ENCODE measurements at places on chromosomes 5 and 9. TPM values are rescaled to one million over a fixed set of nuclear protein-coding genes. Genes with fewer than 3 reads are reported as not detected.
A peak's percentile ranks its signal among the peaks of the same experiment; 100 is the strongest.

DNA sequence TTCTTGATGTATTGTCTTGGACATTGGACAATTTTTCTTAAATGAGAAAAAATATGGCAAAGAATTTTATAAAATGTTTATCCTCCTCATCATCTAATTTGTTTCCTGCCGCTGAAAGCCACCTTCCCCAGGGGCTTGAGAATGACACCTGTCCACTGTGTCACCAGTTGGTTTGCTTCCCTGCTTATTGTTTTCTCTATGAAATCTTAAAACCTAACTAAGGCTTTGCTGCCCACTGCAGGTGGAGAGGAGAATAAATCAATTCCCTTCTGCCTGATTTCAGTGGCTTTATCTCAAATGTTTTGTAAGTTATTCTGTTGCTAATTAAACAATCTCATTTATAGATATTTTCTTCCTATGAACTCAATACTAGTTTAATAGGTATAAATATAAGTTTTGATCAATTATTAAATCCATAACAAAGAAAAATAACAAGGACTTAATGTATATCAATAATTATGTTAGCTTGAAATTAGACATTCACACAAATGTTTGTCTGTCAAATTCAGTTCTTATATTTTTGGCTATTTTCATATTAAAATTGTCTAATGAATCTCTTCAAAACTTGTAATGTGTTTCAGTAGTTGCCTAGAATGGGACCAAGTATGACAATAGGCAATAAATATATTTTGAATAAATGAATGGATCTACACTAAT is 822.5 kb downstream of the PTPRD start:
- no peaks in the 10 kb centered on the region for H3K36me3 ChIP-seq
- no peaks in the 10 kb centered on the region for H3K27me3 ChIP-seq
- DNase-seq, result no peak
- no peak overlapping the region for H3K4me3 ChIP-seq
- no peaks in the 10 kb centered on the region for H3K4me1 ChIP-seq
- no peak overlapping the region for H3K27ac ChIP-seq

DNA sequence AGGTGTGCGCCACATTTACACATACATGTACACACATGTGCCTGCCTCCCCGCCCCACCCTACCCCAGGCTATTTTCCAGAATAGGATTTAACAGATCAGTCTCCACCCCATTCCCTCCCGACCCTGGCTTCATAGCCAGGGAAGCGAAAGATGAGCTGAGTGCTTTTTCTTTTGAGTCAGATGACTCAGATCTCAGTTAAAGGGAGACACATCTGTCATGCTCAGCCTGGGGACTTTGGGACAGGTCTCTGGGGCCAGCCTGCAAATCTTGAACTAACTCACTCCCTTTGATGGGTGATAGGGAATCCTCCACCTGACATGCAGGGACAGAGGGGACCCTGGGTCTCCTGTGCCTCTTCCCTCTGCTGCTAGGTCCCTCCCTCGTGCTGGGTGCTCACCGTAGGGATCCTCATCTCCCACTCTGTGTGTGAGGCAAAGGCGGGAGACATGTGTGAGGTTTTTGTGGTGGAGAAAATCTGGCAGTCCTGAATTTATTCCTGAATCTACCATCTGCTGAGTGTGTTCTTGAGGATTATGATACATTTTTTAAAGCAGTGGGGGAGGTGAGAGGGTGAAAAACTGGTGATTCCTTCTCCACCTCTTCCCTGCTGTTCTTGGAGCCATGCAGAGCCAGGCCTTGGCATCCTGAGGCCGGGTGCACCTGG is 37.7 kb downstream of the NEUROG1 start:
- no peak for DNase-seq
- peaks cover 9% of the 10 kb centered on the region for H3K4me1 ChIP-seq
- H3K36me3 ChIP-seq, result no peaks in the 10 kb centered on the region
- H3K27ac ChIP-seq, result no peak overlapping the region

GRCh38 chr5:60178101-60178500 is 284.6 kb upstream of the PDE4D start:
- DNase-seq, result no peak
- peaks cover 4% of the 10 kb centered on the region for H3K36me3 ChIP-seq
- no peaks in the 10 kb centered on the region for H3K27me3 ChIP-seq
- no peaks in the 10 kb centered on the region for H3K4me1 ChIP-seq

ANKDD1B gene
- not detected for polyA plus RNA-seq

TTLL11 gene
- polyA plus RNA-seq, result 3.5 TPM

DNA sequence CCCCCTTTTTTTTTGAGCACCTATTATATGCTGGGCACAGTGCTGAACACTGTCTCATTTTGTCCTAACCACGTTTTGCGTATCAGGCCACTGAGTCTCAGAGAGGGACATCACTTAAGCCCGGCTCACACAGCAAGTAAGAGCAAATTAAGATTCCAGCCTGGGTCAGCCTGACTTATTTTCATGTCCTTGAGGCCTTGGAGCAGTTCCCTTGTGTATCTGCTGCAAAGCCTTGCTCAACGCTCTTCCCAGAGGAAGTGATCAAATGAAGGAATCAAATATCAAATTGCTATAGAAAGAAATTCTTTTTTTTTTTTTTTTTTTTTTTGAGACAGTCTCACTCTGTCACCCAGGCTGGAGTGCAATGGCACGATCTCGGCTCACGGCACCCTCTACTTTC is 30.7 kb downstream of the ERGIC1 start:
- no peak for DNase-seq
- peaks cover 11% of the 10 kb centered on the region for H3K4me1 ChIP-seq
- H3K27ac ChIP-seq, result no peak overlapping the region
- no peak overlapping the region for H3K4me3 ChIP-seq
- no peaks in the 10 kb centered on the region for H3K27me3 ChIP-seq

GRCh38 chr5:102312586-102313370 is 16.7 kb upstream of the SLCO4C1 start:
- peaks cover 12% of the 10 kb centered on the region for H3K4me1 ChIP-seq
- peak; percentile 46 for DNase-seq
- H3K4me3 ChIP-seq, result no peak overlapping the region
- no peaks in the 10 kb centered on the region for H3K36me3 ChIP-seq
- H3K27me3 ChIP-seq, result no peaks in the 10 kb centered on the region

DNA sequence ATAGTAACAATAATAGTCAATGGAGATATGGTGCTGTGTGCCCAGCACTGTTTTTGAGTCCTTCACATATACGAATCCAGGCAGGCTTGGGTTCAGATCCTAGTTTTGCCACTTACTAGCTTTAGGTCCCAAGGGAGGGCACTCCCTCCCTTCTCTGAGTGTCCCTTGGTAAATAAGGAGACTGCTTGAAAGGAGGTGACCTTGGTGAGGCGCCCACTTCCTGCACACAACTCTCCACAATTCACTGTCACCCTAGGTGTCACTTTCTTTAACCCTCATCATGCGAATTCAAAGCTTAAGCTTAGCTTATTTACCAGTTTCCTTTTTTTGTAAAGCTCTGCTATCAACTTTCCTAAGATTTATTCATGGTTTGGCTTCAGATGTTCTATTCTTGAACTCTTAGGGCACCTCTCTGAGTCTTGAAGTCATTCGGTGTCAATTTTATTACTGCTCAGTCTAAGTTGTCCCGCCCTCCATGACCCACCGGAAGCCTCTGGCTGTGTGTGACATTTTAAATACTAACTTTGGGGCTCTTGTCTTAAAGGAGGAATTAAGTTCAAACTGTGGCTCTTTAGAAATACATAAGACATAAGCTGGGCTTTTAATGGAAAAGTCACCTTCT is 170.7 kb upstream of the ZNF618 start:
- no peaks in the 10 kb centered on the region for H3K27me3 ChIP-seq
- H3K4me1 ChIP-seq, result no peaks in the 10 kb centered on the region

TNFSF8 gene
- polyA plus RNA-seq, result 34.0 TPM

SLC24A2 gene
- not detected for polyA plus RNA-seq

- H3K4me3 ChIP-seq, result no peak overlapping the region
- H3K27ac ChIP-seq, result no peak overlapping the region
- no peaks in the 10 kb centered on the region for H3K27me3 ChIP-seq
- no peaks in the 10 kb centered on the region for H3K4me1 ChIP-seq
Observed at GRCh38 chr9:32463500-32464293, 62.3 kb downstream of the RIGI start.

PPP2R2B gene
- 0.08 TPM for polyA plus RNA-seq

DNA sequence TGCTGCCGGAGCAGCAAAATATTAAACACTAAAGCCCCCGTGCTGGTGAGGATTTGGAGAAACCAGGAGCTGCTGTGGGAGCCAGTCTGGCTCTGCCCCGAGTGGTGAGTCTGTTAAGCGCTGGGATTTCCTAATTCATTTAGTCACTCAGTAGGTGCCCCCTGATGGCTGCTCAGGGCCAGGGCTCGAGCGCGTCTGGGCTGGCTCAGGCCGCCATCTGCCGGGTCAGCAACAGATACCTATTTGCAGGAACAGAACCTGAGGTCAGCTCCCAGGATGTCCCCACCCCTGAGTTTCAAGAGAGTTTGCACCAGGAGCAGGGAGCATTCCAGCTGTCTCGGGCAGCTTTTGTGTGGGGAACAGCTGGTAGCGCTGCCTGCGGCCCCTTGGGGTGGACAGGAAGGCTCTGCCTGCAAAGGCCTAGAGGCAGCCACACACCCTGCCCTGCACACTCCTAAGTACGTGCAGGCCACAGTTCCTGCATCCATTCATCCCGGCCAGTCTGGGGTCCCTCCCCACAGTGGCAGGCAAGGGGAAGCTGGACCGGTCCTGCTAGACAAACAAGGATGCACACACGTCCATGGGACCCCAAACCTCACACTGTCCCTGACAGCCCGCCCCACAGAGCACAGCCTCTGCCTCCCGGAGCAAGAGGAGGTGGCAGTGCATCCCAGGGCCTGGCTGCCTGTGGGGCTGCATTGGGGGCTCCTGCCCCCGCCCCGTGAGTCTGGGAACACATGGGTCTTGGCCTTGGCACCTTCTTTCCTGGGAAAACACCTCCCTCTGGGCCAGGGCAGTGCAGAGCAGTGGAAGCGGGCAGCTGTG is 83.7 kb downstream of the ADAMTS2 start:
- H3K4me1 ChIP-seq, result no peaks in the 10 kb centered on the region
- no peaks in the 10 kb centered on the region for H3K27me3 ChIP-seq
- DNase-seq, result no peak
- no peaks in the 10 kb centered on the region for H3K36me3 ChIP-seq
- H3K27ac ChIP-seq, result no peak overlapping the region
- H3K4me3 ChIP-seq, result no peak overlapping the region

GRCh38 chr9:128124873-128125579 is 2.5 kb downstream of the PTGES2 start:
- peaks cover 44% of the 10 kb centered on the region for H3K36me3 ChIP-seq
- H3K27me3 ChIP-seq, result no peaks in the 10 kb centered on the region
- DNase-seq, result peak; percentile 51
- peaks cover 33% of the 10 kb centered on the region for H3K4me1 ChIP-seq
- no peak overlapping the region for H3K4me3 ChIP-seq
- H3K27ac ChIP-seq, result no peak overlapping the region

Data from CD14-positive monocyte (primary cell).